ENCODE measurements at places on chromosomes 1 and 21. TPM values are rescaled to one million over a fixed set of nuclear protein-coding genes. Genes with fewer than 3 reads are reported as not detected.
A peak's percentile ranks its signal among the peaks of the same experiment; 100 is the strongest.

- no peak overlapping the region for H3K4me3 ChIP-seq
- no peaks in the 10 kb centered on the region for H3K36me3 ChIP-seq
- no peak for DNase-seq
- H3K27ac ChIP-seq: no peak overlapping the region
Observed at GRCh38 chr1:101884621-101885020, 112.1 kb downstream of the OLFM3 start.

DNA sequence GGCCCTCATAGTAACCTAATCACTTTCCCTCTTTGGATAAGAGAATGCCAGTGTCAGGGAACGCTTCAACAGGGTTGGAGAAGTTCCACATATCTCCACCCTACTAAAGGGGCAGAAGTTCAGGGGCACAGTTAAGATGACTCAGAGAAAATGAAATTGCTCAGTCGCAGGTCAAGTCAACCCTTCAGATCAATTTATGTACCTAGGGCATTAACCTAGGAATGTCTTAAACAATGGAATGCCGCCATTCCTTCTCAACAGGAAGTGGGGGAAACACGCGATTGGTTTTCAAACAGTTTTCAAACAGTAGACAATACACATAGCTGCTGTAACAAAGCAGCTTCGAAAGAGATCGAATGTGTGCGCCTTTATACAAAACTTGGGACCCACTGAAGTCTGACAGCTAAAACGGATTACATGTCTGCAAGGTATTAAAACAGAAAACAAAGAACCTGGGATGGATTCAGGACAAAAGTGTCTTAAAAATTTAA is 897 bp downstream of the SLC25A24 start:
- H3K4me1 ChIP-seq: peaks cover 16% of the 10 kb centered on the region
- no peaks in the 10 kb centered on the region for H3K36me3 ChIP-seq
- peak overlapping the region; percentile 81 for H3K4me3 ChIP-seq
- H3K27me3 ChIP-seq: no peaks in the 10 kb centered on the region
- peak overlapping the region; percentile 95 for H3K27ac ChIP-seq
- no peak for DNase-seq

RPTN gene
- not detected for total RNA-seq

FCRL3 gene
- 0.84 TPM for total RNA-seq

DNA sequence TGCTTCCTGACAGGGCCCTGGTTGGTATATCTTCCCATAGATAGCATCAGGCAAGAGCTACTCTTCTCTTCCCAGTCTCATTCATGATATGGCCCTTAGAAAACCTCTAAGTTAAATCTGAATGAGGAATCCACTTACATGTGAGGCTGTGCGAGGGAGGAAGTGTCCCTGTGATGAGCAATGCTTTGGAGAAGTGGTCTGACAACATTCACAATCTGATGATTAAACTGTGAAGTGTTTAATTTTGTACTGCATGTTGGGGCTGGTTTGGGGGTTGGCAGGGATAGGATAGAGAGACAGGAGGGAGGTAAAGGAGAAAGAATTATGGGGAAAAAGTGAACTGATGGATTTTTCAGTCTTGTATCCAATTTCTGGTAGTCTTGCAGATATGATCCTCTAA is 421.2 kb upstream of the DAB1 start:
- no peak overlapping the region for H3K4me3 ChIP-seq
- H3K4me1 ChIP-seq: no peaks in the 10 kb centered on the region
- no peaks in the 10 kb centered on the region for H3K27me3 ChIP-seq

GRCh38 chr21:45630066-45630694 is 13.3 kb upstream of the PCBP3 start:
- H3K27me3 ChIP-seq: peaks cover 15% of the 10 kb centered on the region
- H3K36me3 ChIP-seq: no peaks in the 10 kb centered on the region
- DNase-seq: no peak

PPCS gene
- 59.0 TPM for total RNA-seq

DNA sequence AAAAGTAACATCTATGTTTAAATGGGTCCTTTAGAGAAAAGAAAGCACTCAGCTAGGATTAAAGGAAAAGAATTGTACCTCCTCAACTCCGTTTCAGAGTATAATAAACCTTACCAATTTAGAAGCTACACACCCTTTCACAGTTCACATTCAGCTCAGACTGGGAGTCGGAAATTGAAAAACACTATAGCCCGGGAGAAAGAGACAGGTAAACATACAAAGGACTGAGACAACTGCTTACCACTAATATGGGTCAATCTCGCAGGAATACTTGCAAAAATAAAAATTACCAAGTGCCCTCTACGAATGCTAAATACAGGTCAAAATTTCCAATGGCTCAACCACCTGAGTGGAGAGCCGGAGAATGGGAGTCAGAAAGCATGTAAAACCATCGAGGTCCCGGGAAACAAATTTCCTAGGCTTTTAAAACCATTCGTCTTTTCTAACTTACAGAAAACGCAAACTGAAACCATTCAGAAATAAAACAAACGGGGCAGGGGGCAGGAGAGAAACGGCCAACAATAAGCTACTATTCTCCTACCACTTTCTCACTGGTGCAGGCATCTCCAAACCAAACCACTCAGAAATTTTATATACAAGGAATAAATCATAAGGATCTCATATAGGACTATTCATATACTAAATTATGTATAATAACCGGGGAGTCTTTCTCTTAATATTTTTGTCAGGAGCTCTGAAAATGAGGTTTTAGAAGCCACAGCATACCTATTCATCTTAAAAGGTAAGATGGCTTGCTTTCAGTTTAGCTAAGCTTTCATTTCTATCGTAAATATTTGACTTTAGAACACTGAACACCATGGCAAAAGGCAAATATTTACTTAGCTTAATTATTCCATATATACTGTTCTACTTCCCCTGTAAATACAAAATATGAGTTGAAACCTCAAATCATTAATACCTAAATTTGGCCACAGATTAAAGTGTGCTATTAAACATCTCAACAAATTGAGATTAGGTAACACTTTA is 136.5 kb downstream of the RERE start:
- peak overlapping the region; percentile 1 for H3K4me3 ChIP-seq
- H3K27me3 ChIP-seq: no peaks in the 10 kb centered on the region
- no peaks in the 10 kb centered on the region for H3K36me3 ChIP-seq
- peak overlapping the region; percentile 43 for H3K27ac ChIP-seq
- peaks cover 24% of the 10 kb centered on the region for H3K4me1 ChIP-seq

GUK1 gene
- 217 TPM for total RNA-seq

DNA sequence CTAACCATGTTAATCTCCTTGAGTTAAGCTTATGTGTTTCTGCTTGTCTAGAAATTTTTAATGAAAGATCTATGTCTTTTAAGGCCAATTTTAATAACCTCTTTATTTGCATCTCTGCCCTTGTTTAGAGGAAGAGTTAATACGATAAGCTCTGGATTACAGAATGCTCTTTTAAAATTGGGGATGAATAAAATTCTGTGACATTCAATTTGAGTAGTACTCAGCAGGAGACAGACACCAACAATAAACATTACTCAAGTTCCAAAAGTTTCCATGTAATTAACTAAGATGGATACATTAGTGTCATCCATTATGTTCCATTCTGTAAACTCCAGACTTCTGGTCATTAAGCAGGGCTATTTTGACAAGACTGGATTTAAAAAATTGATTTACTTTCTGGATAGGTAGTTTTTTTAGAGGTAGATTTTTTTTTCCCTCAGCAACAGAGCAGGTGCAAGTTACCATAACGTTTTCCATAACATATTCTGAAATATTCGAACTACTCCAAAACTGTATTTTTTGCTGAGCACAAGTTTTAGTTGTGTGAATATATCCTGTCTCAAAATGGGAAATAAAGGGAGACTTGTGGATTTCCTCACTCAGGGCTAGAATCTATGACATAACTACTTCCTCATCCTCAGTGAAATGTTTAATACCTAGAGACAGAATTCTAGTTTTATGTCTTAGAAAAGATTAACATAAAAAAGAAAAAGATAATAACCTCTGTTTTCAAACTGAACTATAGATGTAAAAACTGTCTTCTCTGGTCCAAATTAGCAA is 221.7 kb downstream of the NEGR1 start:
- H3K4me3 ChIP-seq: no peak overlapping the region
- H3K4me1 ChIP-seq: no peaks in the 10 kb centered on the region
- no peaks in the 10 kb centered on the region for H3K27me3 ChIP-seq
- H3K27ac ChIP-seq: no peak overlapping the region

TMCC2 gene
- total RNA-seq: 3.4 TPM

- no peak overlapping the region for H3K4me3 ChIP-seq
- peaks cover 17% of the 10 kb centered on the region for H3K27me3 ChIP-seq
- H3K27ac ChIP-seq: no peak overlapping the region
- DNase-seq: no peak
- H3K36me3 ChIP-seq: no peaks in the 10 kb centered on the region
- no peaks in the 10 kb centered on the region for H3K4me1 ChIP-seq
Observed at GRCh38 chr1:10830961-10831668, 34.7 kb upstream of the CASZ1 start.

- no peak overlapping the region for H3K27ac ChIP-seq
- H3K4me1 ChIP-seq: no peaks in the 10 kb centered on the region
- no peaks in the 10 kb centered on the region for H3K36me3 ChIP-seq
- H3K4me3 ChIP-seq: no peak overlapping the region
Observed at GRCh38 chr21:26914557-26914956, 52.3 kb downstream of the ADAMTS5 start.

DNA sequence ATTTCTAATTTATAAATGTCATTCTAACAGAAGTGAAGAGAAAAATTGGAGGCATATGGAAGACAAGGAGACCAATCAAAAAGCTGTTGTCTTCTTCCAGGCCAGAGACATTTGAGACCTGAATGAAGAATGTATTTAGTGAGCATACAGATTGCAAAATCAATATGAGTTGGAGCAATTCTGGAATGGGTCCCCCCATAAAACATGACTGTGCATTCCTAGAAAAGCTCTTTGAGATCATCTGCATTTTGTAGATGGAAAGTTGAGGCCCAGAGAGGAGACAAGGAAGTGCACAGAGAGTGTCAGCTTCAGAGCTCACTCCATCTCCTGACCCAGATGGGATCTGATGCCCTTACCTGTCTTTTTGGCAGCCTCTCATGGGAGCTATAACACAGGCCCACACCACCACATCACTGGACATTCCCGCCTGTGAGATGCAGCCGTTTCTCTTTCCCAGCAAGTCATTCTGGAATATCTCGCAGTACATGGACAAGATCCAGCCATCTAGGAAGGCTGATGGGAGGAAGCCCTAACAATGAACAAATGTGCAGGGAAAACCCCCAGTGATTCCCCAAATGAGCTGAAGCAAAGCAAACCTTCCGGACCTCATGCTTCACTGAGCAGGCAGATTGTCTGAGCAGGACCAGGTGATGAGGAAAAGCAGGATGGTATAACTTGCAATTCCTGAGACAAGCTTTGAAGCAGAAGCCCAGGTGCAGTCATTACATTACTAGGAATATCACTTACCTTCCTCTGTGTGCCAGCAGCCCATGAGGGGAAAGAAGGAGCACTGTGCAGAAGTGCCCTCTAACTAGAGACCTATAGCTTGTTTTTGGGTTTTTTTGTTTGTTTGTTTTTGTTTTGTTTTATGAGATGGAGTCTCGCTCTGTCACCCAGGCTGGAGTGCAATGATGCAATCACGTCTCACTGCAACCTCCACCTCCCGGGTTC is 445.6 kb downstream of the PLPP3 start:
- no peaks in the 10 kb centered on the region for H3K27me3 ChIP-seq
- no peaks in the 10 kb centered on the region for H3K4me1 ChIP-seq
- no peaks in the 10 kb centered on the region for H3K36me3 ChIP-seq
- no peak overlapping the region for H3K4me3 ChIP-seq
- no peak overlapping the region for H3K27ac ChIP-seq

DNA sequence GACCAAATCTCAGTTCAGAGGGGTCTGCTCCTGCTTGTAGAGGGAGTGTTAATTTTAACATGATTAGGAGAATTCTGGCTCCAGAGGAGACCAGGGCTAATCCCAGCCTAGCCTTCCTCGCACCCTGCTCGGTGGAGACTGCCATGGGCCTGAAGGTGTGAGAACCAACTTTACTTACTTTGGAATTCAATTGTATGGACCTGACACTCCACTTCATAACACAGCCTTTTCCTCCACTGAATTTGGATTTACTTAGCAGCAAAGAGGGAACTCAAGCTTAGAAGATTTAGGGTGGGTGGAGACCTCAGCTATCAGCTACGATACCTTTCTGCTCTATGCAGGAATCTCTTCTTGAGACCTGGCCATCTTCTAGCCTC is 11.5 kb downstream of the PLXNA2 start:
- DNase-seq: no peak
- peaks cover 67% of the 10 kb centered on the region for H3K4me1 ChIP-seq
- H3K36me3 ChIP-seq: no peaks in the 10 kb centered on the region
- H3K4me3 ChIP-seq: no peak overlapping the region
- H3K27ac ChIP-seq: peak overlapping the region; percentile 63

DENND2C gene
- total RNA-seq: 4.7 TPM

CDCP2 gene
- total RNA-seq: 0.18 TPM

GRCh38 chr1:25047506-25048240 is 117.6 kb upstream of the RUNX3 start:
- no peak overlapping the region for H3K27ac ChIP-seq
- no peaks in the 10 kb centered on the region for H3K27me3 ChIP-seq
- no peaks in the 10 kb centered on the region for H3K36me3 ChIP-seq
- H3K4me1 ChIP-seq: no peaks in the 10 kb centered on the region
- no peak for DNase-seq

INTS3 gene
- total RNA-seq: 50.5 TPM

- H3K27ac ChIP-seq: no peak overlapping the region
- H3K27me3 ChIP-seq: no peaks in the 10 kb centered on the region
- H3K4me1 ChIP-seq: no peaks in the 10 kb centered on the region
- DNase-seq: no peak
- H3K4me3 ChIP-seq: no peak overlapping the region
Observed at GRCh38 chr1:99636647-99637175, 9.2 kb upstream of the PALMD start.

PODN gene
- total RNA-seq: 48.8 TPM

DNA sequence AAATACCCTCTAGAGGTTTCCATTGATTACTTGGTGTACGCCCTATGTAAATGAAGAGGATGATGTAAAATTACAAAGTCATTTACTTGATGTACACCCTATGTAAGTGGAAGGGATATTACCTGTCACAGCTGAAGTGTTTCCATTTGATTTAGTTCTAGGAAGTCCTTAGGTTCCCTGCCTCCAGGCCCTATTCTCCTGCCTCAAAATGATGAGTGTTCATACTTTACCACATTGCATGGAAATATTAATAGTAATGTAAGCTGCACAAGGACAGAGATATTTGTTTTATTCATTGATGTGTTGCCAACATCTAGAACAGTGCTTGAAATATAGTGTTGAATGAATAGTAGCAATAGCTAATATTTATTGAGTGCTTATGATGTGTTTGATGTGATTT is 9.5 kb upstream of the AK4 start:
- DNase-seq: no peak
- no peaks in the 10 kb centered on the region for H3K36me3 ChIP-seq
- H3K4me3 ChIP-seq: no peak overlapping the region
- no peaks in the 10 kb centered on the region for H3K27me3 ChIP-seq

OR14A2 gene
- total RNA-seq: not detected

- no peaks in the 10 kb centered on the region for H3K4me1 ChIP-seq
- H3K4me3 ChIP-seq: no peak overlapping the region
- H3K27ac ChIP-seq: no peak overlapping the region
- DNase-seq: no peak
- no peaks in the 10 kb centered on the region for H3K27me3 ChIP-seq
Observed at GRCh38 chr1:247906504-247907047, 11.2 kb downstream of the OR2W3 start.
